T-helper 22 cell (primary cell): ENCODE measurements at places on chromosomes 11 and 22.

GRCh38 chr22:45090497-45090910 is 73.2 kb upstream of the NUP50 start:
- DNase-seq: no peak

DNA sequence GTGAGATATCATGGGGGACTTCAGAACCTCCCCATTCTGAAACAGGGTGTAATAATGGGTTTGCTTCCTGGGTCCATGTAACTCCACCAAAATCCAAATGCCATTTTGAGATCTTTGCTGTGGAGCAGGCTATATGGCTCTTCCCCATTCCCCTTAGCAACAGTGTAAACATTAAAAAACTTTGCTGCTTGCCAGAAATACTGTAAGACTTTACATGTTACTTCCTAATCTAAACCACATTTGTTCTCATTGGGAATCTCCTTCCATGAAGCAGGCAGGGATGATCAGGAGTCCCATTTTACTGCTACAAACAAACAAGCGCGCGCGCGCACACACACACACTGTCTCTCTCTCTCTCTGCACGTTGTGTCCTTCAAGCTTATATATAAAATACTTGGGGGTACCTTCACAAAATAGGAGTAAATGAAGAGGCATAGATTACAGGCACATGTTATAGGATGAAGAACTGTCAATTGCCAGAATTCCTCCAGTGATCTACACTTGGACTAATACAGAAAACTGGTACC is 86.5 kb downstream of the ANO3 start:
- no peak for DNase-seq

GRCh38 chr11:63443714-63444113 is 47.3 kb downstream of the PLAAT5 start:
- no peak for DNase-seq

DNA sequence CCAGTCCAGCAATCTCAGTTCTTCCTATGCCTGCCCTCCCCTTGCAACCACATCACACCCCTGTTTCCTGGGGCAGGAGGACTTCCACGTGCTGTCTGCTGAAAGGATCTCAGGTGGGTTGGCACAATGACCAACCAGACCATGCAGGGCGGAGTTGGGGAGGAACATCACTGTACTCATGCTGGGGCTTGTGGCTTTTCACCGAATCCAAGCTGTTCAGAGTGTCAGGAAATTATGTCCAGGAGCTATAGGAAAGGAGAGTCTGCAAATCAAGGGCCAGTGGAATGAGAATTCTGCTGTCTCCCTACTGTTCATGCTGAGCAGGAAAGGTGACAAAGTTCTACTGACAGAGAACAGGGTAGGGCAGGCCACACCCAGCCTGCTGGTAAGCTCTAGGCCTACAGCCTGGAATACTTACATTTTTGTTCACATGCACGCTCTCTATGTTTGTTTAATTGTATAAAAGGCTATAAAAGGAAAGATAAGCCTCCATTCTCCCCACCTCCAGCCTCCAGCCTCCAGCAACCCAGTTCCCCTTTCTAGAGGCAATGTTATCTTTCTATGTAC is 1.7 kb upstream of the PLAAT2 start:
- DNase-seq: no peak

- no peak for DNase-seq
These were observed 121.2 kb downstream of the SIK3 start for GRCh38 chr11:116976941-116977570.

GRCh38 chr11:47987310-47987709 is 7.0 kb downstream of the PTPRJ start:
- no peak for DNase-seq

DNA sequence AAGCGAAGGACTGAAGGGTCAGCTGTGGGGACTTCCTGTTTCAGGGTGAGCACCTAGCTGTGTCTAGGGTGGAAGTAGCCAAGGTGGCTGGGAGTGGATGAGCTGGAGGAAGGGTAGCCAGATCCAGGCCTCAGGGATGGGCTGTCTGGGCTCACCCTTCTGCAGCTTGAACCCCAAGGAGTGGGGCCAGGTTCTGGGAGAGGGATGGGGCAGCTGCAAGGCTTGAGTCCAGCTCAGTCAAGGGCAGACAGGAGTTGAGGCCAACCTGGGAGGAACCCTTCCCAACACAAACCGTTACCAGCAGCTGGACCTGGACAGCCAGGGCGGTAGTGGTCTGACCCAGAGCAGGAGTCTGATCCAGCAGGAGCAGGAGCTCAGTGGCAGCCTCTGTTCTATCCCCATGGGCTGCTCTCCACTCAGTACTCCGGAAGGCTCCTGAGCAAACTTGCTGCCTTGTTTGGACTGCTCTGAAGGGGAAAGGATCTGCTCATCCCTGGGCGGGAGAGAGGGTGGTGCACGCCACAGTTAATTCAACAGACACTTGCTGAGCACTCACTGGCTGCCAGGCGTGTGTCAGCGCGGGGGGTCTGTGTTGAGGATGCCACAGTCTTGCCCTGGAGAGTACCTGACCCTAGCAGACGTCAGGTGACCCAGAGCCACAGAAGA is 53.8 kb upstream of the THY1 start:
- no peak for DNase-seq

GRCh38 chr22:48948575-48949170 is 879.0 kb downstream of the BRD1 start:
- DNase-seq: no peak

DNA sequence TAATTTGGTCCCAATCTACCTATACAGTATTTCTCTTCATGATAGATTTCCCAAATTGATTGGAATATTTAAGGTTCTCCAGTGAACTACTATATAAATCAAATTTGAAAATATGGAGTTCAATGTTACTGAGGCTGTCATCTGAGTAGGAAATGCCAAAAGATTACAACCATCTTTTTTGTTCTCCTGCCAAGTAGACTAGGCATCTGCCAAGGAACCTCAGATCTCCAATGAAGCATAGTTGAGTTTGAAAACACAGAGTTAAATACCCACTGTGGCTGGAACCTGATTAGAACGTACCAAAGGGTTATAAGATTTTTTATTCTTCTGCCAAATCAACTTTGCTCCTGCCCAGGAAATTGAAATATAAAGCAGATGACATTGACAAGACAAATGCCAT is 330.9 kb downstream of the CNTN5 start:
- DNase-seq: no peak

GRCh38 chr11:2508793-2509192 is 64.0 kb downstream of the KCNQ1 start:
- no peak for DNase-seq

GRCh38 chr11:29173660-29174062 is 843.2 kb downstream of the KCNA4 start:
- DNase-seq: no peak

DNA sequence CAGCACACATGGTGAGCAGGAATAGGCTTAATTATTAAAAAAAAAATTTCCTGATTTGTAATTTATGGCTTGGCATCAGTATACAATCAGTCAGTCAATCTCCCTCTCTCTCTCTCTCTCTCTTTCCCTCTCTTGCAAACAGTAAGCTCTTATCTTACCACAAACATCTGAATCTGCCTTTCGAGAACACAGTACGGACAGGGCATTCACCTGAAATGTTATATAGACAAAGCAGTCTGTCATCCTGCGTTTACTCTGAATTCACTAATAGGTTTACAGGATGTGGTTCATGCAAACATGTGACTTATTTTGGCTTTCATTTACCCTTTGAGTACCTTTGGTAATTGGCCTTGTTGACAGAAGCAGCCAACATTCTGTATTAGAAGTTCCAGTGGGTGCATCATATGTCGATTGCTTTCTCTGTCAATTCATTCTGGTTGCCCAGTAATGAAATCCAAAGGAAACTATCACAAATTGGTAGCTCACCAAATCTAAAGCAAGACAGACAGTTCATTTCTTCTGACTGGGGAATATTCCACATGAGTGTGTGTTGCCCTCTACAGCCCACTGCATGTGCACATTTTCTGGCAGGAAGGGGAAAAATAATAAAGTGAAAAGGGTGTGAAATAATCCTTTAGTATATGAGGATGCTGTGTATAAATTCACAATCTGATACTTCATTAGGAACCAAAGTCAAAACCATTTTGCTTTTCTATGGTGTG is 1058.2 kb downstream of the LRRC4C start:
- DNase-seq: no peak

- DNase-seq: no peak
These were observed 25.8 kb downstream of the SWAP70 start for GRCh38 chr11:9689721-9690120.

DNA sequence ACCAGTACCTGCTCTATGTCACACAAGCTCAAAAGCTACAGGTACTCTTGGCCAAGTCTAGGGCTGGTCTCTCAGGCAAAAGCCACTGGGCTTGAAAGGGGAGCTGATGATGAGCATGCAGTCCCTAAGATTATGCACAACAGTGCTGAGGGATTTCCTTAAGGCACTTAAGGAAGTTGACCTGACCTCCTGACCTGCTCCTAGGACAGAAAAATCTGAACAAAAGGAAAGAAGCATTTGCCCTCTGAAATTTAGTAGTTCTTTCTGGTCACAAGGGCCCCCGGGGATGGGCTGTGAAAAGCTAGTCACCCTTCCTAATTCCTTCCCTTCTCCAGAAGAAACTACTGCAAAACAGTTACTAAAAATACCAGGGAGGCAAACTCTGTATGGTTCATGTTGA is 83.6 kb upstream of the PHOX2A start:
- DNase-seq: no peak

DNA sequence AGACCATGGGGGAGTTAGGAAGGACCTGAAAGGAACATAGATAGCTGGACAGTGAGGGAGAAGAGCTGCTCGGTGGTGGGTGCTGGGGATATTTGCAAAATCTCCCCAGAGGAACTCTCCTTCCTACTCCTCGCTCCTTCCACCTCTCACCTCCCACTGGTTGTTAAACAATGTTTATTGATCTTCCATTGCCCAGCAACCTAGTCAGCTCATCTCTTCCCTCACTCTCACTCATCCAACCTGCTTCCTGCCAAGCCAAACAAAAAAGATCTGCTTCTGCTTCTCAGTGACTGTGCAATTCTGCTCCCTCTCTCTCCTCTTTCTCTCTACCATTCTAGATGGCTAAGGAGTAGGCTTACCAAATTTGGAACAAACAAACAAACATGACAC is 115.0 kb downstream of the SLC1A2 start:
- no peak for DNase-seq

- DNase-seq: no peak
These were observed 2.3 kb upstream of the OSBPL5 start for GRCh38 chr11:3167143-3168119.

GRCh38 chr11:65314501-65315203 is at the start of gene CDC42EP2:
Gene CDC42EP2, plus strand, starts transcription at chr11:65314866. Its CDS starts 6,033 bp downstream, at chr11:65320899.
- DNase-seq: peak; percentile 55
